ENCODE measurements at places on chromosomes 1 and 21. TPM values are rescaled to one million over a fixed set of nuclear protein-coding genes. Genes with fewer than 3 reads are reported as not detected.

- peak; percentile 61 for DNase-seq
Observed at GRCh38 chr1:109298666-109299557, 7.9 kb downstream of the MYBPHL start.

BRDT gene
- total RNA-seq = not detected

- DNase-seq = no peak
Observed at GRCh38 chr1:198316546-198317100, 159.8 kb downstream of the NEK7 start.

TRIM67 gene
- total RNA-seq = not detected

CR1L gene
- total RNA-seq = not detected

- no peak for DNase-seq
Observed at GRCh38 chr1:198970916-198971315, 332.1 kb downstream of the PTPRC start.

GRCh38 chr1:164320790-164321731 is 237.9 kb upstream of the PBX1 start:
- DNase-seq = peak; percentile 33

DNA sequence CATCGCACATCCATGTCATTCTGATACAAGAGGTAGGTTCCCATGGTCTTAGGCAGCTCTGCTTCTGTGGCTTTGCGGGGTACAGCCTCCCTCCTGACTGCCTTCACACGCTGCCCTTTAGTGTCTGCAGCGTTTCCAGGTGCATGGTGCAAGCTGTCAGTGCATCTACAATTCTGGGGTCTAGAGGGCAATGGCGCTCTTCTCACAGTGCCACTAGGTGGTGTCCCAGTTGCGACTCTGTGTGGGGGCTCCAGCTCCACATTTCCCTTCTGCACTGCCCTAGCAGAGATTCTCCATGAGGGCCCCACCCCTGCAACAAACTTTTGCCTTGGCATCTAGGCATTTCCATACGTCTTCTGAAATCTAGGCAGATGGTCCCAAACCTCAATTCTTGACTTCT is 138.2 kb upstream of the BRINP3 start:
- DNase-seq = no peak

DNA sequence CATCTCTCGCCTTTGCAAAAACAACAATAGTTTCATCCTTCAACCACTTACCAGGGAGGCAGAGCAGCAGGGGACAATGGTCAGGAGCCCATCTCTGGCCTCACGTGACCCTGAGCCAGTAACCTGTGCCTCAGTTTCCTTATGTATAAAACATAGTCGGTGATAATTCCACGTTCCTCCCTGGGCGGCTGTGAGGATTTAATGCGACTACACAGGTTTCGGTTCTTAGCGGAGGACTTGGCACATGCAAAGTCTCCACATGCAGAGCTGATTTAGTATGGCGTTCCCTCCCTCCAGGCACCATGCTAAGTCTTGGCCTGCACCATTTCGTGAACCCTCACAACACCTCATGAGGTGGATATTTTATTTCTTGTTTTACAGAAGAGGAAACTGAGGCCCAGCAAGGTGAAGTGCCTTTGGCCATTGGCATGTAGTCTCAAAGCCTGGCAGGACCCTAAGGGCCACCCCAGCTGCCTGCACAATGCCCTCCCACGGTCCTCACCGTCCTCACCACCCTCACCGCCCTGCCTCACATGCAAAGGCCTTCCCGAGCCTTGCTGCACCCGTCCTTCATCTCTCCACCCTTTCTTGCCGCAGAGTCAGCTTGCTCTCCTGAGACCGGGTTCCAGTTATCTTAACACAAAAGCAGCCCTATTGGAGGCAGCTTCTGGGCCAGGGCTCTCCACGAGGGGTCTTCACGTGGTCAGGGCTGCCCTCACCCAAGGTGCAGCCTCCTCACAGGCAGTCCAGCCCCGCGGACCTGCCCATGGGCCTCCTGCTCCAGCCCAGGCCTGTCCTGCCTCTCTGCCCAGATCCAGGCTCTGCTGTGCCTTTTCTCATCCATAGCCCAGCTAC is 48.9 kb downstream of the SYF2 start:
- DNase-seq = no peak

DNA sequence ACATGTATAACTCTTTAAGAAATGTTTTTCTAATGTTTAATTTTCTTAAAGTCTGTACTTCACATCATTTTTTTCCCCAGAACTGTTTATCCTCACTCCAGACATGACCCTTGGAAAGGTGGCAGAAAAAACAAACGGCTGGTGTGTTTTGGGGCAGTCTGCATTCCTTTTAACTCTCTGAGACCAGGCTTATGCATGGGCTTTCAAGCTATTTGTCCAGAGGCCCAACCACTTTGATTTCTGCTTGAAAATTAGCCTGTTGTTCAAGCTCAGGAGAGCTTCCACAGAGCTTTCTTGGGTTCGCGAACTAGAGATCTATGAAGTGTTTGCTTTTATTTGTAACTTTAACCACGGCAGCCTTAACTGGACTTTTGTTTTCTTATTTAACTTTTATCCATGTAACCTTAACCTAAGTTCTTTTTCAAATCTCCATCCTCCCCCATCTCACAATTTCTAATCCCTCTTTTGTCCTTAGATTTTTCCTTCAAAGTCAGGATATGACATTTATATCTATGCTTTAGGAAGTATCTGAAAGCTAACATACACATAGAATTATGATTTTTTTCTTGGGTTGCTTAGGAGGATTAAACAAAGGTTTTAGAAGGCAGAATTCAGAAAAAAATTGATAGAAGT is 111.8 kb downstream of the FGGY start:
- DNase-seq = no peak

DNA sequence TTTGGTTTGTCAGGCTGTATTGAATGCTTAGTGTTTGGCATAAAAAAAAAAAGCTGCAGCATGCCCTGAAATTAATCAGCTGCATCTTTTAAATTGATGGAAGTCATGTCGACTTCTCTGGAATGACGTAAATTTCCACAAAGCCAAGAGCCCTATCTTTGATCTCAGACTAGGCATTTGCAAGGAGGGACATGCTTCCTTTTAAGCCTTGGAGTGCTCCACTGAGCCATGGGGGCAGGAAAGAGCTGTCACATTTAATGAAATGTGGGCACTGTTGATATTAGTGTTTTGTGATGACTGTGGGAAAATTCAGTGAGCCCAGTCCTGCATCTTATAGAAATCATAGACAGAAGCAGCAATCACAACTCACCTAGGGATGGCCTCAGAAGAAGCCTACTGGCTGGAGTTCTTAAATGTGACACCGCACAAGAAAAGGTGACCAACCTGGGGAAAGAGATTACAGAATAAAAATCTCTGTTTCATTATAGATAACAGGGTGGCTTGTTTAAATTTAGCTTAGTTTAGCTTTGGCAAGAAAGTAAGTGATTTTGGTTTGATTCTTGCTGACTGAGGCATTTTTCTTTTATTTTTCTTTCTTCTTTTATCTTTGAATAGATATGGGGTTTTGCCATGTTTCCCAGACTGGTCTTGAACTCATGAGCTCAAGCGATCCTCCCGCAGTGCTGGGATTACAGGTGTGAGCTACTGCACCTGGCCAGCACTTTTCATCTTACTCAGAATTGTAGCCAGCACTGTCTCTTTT is 188.2 kb downstream of the HHAT start:
- no peak for DNase-seq

AK5 gene
- 10.9 TPM for total RNA-seq

MYOG gene
- total RNA-seq = not detected

DNA sequence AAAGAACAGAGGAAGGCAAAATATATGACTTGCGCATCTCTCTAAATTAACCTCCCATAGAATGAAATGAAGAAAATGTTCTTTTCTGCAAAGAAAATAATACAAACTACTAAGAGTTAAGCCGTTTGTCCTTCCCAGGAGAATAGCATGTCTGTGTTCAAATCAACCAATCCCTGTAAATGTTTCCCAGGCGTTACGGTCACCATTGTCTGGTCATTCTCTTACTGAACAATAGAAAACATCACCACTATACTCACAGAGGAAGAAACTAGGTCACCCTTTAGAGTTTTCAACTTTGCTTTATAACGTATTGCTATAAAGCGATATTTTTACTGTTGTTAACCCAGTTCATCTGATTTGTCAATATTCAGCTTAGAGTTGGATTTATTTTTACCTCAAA is 34.1 kb downstream of the COL11A1 start:
- no peak for DNase-seq

GRCh38 chr1:116345843-116346242 is 27.2 kb upstream of the ATP1A1 start:
- no peak for DNase-seq

DNA sequence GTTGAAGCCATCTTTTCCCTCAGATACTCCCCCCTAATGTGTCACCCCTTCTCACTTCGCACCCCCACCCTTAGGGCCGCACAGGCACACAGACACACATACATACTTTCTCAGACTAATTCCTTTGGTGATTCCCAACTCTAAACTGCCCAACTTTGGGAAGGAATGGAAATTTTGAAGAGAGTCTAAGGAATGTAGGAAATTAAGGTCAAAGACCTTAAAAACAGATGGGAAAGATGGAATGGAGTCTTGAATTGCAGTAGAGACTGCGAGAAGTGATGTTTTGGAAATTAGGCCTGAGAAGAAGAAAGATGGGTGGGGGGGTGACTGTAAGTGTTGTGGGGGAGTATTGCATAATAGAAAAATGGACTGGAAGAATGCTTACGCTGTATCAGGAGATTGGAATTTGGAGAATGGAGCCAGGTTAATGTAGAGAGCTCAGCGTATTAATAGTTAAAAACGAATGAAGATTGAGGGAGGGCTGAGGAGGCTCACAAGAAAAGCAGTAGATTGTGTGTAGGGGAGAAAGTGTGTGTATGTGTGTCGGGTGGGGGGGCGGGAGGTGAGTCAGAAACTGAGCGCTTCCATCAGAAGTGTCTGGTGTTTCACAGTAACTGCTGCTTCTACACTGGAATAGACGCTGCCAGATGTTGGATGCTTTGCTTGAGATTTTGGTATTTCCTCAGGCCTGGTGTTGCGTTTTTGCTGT is 1.7 kb downstream of the PIP5K1A start:
- DNase-seq = peak; percentile 57

- no peak for DNase-seq
Observed at GRCh38 chr1:216186141-216186540, 237.1 kb downstream of the USH2A start.

GRCh38 chr1:219358080-219358479 is 184.4 kb downstream of the LYPLAL1 start:
- DNase-seq = no peak
